ENCODE measurements at places on chromosomes 5 and 9. TPM values are rescaled to one million over a fixed set of nuclear protein-coding genes. Genes with fewer than 3 reads are reported as not detected.

- DNase-seq = no peak
Measured at GRCh38 chr5:66617226-66617861, 21.2 kb downstream of the MAST4 start.

DNA sequence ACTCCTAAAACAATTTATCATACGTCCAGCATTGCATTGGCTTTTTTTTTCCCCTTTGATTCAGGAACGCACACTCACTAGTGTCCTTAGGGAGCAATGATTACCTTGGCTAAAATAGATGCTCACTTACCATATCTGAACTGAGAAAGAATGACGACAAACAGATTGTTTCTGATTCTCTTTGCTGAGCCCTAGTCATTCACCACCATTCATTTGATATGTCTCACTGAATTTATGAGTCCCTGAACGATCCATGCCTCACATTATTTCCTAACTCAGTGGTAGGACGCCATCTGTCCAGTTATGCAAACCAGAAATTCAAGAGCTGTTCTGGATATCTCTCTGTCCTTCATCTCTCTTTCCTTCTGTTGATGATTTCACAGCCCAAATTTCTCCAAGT, 39.3 kb upstream of the DAB2 start:
- no peak for DNase-seq

DNA sequence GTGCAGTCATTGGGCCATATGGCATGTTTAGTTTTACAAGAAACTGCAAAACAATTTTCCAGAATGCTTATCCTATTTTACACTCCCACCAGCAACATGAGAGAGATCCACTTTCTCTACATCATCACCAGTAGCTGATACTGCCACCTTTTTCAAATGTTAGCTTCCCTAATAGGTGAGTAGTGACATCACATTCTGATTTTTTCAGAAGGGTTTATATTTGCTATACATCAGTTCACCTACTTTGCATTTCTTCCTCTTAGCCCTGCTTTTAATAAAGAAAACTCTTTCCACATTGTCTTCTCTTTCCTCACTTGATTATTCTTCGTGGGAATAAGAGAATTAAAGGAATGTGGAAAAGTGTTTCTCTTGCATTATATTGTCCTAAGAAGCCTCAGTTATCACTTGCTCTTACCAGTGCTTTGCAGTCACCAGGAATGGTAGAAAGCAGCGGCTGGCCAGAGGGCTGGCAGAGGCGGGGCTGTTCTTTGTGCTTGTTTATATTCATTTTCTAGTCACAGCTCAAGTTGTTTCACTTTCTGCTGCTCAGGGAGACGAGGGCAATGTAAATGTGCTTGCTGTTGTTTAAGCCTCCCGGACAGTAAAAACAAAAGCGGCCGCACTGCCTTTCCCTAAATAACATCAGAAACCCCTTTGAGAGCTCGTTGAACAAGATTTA, 164.8 kb downstream of the HSD17B3 start:
- DNase-seq = peak; percentile 24

Gene PRELID2
- 3.3 TPM for total RNA-seq

DNA sequence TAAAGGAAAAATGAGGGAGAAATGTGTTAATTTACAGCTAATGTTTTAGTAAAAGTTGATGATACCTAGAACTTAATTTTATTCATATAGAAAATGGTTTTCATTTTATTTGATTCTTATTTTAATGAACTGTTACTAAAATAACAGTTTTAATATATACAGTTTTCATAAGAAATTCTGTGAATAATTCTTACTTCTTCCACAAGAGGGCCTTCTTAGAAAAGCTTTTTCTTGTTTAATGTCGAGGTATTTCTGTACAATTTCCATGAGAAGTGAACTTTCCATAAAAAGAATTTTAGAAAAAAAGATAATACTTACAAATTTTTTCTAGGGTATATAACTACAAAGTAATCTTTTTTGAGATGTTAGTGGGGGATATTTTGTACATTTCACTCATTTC, 73.9 kb downstream of the KLF9 start:
- no peak for DNase-seq

Gene PITX1
- 0.18 TPM for total RNA-seq

- no peak for DNase-seq
Measured at GRCh38 chr9:124665391-124666058, 105.6 kb downstream of the NR6A1 start.

- peak; percentile 75 for DNase-seq
Measured at GRCh38 chr5:135462304-135462703, 10.2 kb upstream of the TIFAB start.

DNA sequence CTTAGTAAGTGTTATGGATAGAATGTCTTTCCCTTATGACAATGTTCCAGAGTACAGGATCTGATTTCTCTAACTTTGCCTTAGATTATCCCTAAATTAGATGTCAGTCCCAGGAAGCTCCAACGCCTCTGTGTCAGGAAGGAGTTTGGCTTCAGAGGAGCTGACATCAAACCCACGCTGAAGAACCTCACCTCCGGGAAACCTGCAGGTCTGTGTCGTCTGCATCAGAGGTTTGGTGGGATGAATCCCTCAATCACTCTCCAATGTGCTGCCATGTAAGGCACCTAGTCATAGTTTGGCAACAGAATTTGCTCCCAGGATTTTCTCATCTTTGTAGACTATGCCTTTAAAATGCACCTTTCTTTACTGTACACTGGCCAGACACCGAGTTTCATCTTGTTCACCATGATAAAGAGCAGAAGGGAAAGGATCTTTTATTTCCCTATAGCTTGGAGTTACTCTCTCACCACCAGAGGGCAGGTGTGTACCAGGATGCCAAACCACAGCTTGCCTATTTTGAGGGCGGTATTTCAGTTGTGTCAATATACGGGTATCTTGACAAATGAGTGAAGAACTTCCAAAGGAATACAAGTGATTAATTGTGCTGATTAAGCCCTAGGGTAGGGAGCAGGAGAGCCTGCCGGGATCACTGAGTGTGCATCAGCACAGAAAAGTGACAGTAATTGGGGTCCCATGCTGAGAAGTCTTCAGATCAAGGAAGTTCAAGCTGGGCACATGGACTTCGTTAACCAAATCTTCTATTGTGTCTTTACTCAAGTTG, 23.4 kb downstream of the MINAR2 start:
- peak; percentile 71 for DNase-seq

DNA sequence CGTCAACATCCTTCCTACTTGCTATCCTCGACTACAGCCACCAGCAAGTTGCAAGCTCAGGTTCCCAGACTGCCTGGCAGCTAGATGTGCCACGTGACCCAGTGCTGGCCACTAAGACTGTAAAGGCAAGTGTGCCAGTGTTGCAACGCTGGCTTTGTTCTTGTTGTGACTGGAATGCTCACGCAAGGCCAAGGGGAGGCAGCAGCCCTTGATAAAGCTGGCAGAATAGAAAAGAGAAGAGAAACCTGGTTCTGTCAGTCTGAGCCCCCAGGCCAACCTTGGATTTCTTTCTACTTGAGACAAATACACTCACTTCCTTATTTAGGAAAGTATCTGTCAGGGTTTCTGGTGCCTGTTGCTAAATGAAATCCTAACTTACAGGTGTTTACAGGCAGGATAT, 113.0 kb downstream of the KLHL3 start:
- DNase-seq = no peak

Gene ARID3C
- 0.76 TPM for total RNA-seq

Gene FBXO4
- 22.3 TPM for total RNA-seq

Gene TAS2R1
- not detected for total RNA-seq

Gene CLTB
- total RNA-seq = 39.3 TPM

GRCh38 chr9:93577975-93578682, 1.7 kb downstream of the PHF2 start:
- no peak for DNase-seq

DNA sequence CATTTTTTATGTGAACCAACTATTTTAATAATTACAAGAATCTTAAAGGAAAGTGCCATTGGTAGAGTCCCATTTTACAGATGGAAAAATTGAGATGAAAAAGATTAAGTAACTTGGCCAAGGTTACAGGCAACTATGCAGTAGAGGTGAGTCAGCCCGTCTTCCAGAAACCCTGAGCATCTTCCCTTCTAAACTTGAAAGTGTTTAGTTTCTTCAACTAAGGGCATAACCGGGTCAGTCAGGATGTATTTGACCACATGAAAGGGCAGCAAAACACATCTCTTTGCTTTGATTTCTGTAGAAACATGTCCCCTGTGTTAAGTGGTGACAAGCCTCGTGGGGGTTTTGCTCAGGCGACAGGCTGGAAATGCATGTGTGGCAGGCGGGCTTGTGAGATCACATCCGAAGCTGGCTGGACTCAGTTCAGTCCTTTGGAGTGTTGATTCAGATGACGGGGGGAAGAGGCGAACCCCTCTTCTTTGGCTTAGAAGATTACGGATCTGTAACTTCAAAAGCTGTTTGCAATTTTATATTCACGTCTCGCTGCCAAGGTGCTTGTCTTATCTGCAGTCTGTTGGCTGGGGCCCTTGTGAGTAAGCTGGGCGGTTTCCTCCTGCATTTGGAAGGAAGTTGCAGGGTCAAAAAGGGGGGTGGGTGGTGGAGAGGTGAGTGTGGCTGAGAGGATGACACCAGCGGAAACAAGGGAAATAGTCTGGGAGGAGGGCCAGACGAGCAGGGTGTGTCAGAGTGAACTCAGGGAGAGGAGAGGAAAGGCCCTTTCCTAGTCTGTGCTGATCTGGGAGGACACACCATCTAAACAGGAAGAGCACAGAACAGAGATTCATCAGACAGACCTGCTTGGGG, 78.9 kb upstream of the RPS23 start:
- DNase-seq = peak; percentile 86

- no peak for DNase-seq
Measured at GRCh38 chr9:96031366-96031824, 155.9 kb downstream of the ERCC6L2 start.

Gene MEIKIN
- total RNA-seq = not detected

DNA sequence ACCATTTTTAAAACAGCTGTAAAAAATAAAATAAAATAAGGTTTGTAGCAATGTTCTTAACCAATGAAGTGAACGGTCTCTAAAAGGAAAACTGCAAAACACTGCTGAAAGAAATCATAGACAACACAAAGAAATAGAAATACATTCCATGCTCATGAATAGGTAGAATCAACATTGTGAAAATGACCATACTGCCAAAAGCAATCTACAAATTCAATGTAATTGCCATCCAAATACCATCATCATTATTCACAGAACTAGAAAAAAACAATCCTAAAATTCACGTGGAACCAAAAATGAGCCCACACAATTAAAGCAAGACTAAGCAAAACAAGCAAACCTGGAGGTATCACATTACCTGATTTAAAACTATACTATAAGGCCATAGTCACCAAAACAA, 67.6 kb upstream of the RGMB start:
- no peak for DNase-seq

- no peak for DNase-seq
Measured at GRCh38 chr9:98472216-98472615, 216.8 kb upstream of the TBC1D2 start.

DNA sequence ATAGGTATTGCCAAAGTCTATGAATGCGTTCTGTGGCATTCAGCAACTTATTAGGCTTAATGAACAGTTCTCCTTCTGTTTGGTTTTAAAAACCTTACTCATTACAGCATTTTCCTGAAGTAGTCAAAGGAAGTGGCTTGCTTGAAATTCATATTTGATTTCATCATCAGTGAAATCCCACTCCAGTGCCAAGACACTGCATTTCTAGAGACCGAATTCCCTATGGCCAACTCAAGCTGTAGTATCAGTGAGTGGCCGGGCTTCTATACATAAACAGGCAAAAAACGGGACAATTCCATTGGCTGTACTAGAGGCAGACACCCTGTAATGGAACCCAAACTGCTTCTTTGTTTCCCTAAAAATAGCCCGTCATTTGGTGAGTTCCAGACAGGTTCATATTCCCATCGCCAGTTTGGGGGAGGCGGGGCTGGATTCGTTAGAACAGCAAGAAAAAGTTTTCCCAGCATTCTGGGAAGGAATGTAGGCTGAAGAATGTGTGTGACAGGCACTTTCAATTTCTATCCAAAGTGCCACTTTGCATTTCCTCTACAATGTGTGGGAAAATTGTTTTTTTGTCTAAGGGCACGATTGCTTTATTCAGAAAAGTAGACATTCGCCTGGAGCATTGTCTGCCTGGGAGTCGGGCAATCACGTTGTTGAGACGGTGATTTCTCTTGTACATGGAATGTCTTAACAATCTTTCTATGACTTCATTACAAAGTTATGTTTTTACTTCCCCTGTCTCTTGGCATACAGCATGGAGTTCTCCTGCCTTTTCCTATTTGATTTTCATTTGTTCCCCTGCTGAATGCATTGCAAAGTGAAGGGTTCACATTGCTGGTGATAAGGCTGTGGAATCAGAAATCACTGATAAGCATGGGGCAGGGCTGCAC, 141.8 kb upstream of the MAST4 start:
- no peak for DNase-seq

- DNase-seq = no peak
Measured at GRCh38 chr5:169873642-169874041, 106.7 kb downstream of the INSYN2B start.

Gene CARTPT
- total RNA-seq = not detected

Gene SPATA31A3
- total RNA-seq = not detected

Gene CAVIN4
- total RNA-seq = 0.16 TPM

GRCh38 chr5:133821311-133821741, 147.1 kb downstream of the C5orf15 start:
- no peak for DNase-seq

DNA sequence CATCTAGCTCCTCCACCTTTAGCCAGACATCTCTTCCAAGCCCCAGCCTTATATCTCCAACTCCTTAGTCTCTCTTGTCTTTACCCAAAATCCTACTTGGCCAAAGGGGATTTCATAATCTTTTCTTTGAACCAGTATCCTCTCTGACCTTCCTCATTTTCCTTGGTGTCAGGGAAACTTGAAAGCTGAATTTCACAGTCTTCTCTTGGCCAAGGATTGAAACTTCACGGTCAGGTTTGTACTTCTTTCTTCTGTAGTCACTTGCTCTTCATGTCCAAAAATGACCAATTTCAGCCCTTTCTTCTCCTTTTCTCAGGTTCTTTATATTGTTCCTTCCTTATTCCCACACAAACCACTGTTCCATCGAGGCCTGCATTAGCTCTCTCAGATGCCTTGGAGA, 473.7 kb upstream of the KLF4 start:
- no peak for DNase-seq

GRCh38 chr5:51416149-51416548, 32.9 kb downstream of the ISL1 start:
- DNase-seq = no peak

Gene RIGI
- total RNA-seq = 8.9 TPM

GRCh38 chr9:94717761-94718160, 8.7 kb upstream of the AOPEP start:
- no peak for DNase-seq

Gene CDKN2B-AS1
- total RNA-seq = 0.21 TPM

DNA sequence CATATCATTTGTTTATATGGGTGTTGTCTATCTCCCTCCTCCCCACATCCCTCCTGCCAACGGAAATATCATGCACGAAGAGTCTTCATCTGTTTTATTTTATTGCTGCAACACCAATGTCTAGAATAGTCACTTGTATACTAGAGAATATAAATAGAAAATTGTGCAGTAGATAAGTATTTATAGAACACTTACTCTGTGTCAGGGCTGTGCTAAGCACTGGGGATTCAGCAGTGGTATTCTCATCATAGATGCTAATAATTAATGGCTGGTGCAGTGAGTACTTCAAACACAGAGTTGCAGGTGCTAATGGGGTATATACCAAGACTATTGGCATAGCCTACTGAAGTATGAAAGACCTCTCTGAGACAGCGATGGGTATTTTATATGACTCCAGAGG, 353.5 kb upstream of the CDH6 start:
- DNase-seq = no peak

All from activated CD4-positive, alpha-beta T cell treated with anti-CD3 and anti-CD28 coated beads for 36 hours (primary cell).